ENCODE measurements at places on chromosomes 6 and 20.

GRCh38 chr20:34396408-34396807 lies 33.3 kb downstream of the ITCH start:
- no peak for DNase-seq

GRCh38 chr6:15293674-15294073 lies 47.8 kb downstream of the JARID2 start:
- DNase-seq: no peak

DNA sequence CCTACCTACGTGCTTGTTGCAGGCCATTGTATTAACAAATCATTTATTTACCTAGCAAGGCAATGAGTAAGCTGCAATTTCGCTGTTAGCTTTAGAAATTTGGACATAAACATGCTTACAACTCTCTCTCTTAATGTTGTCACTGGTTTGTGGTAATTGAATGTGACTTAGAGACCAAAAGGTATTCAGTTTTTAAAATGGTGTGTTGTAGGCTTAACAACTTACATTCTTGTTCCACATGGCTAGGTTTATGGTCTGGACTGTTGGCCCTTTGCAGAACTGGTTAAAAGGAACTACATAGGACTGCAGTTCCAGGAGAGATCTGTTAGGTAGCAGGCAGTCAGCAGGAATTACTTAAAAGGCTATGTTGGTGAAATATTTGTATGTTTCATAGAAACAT lies 10.3 kb upstream of the CTAGE9 start:
- no peak for DNase-seq

- no peak for DNase-seq
Measured at GRCh38 chr20:44501448-44501847, 20.4 kb downstream of the SERINC3 start.

DNA sequence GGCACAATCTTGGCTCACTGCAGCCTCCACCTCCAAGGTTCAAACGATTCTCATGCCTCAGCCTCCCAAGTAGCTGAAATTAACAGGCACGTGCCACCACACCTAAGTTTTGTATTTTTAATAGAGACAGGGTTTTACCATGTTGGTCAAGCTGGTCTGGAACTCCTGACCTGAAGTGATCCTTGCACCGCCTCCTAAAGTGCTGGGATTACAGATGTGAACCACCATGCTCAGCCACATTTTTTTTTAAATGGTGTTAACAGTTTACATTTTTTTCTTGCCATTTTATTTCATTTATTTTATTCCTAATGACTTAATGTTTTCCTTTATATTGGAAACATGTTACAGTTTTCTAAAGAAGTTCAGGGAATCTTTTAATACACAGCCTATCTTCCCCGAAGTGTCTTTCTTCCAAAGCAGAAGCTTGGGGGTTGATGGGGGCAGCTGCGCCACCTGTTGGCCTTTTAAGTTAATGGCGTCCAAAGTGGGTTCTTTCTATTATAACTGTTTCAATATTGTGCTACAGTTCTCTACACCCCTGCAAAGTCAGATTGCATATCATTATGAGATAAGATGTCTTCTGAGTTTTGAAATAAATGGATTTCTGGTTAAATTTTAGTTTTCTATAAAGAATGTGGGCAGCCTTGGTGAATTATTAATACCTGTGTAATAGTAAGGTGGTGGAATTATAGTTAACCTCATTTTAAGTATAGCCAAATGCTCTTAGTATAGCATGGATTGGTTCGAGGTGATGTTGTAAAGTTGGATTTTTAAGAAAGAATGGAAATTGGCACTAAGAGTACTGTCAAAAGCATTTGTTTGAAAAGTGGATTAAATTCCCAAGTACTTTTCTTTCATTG lies 42.0 kb upstream of the PLCG1 start:
- peak; percentile 77 for DNase-seq

DNA sequence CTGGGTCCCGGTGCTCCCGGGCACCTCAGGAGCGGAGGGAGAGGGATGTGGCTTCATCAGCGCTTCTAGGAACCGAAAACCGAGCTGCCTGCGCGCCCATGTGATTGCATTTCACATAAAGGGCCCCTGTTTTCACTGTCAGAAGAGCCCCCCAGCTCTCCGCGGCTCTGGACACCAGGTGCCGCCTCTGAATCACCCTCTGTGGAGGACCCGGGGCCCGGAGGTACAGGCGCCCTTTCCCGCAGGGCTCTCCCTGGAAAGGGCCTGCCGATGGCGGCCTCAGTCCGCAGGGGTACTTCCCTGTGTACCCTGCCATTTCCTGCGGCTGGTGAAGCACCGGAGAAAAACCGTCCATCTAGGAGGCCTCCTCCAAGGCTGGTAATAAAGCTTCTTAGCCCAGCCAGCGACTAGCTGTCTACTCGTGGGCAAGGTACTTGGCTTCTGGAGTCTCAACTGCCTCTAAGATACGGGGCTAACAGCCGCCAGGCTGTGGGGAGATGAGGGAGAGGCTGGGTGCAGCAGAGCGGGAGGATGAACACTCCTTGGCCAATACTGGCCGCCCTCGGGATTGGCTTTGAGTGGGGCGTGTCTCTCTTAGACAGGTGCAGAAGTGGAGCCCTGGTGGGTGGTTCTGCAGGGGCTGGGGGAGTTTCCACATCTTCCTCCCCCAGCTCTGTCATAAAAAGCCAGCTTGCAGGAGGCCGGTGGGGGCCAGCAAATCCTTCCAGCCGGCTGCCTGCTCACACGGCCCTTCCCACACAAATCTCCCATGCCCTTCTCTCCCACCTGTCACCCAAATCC lies 1.6 kb downstream of the PPP1R16B start:
- DNase-seq: no peak

Measured in fibroblast of lung (primary cell).